Activated CD8-positive, alpha-beta memory T cell treated with anti-CD3 and anti-CD28 coated beads for 4 hours (primary cell): ENCODE measurements at places on chromosomes 16 and 17.

DNA sequence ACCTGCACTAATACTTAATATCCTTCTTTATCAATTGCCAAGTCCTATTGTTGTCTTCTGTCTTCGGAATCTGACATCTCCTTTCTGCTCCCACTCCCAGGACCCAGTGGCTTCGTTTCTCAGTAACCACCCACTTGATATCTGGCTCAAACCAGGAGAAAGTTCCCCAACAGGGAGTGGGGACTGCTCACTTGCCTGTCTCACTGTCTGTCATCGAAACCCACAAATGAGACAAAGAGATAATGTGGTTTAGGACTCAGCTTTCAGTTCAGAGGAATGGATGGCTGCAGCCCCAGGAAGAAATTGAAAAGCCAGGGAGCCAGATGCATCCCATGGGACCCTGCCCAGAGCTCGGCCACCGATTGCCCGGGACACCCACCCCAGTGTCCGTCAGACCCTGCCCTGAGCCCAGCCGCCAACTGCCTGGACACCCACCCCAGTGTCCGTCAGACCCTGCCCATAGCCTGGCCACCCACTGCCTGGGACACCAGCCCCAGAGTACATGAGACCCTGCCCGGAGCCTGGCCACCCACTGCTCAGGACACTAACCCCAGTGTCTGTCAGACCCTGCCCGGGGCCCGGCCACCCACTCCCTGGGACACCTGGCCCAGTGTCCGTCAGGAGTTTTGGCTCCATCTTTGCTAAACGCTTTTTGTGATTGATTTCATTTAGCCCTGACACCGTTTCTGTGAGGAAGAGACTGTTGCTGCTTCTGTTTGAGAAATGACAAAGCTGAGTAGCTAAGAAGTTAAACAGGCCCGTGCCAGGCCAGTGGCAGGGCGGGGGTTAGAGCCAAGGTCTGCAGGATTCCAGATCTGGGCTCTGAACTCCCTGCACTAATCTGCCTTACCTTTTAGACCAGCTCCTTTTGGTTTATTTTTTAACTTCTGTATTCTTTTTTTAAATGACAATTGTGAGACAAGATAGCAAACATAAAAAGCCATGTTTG, 251.4 kb downstream of the PHKB start:
- no peak for DNase-seq

DNA sequence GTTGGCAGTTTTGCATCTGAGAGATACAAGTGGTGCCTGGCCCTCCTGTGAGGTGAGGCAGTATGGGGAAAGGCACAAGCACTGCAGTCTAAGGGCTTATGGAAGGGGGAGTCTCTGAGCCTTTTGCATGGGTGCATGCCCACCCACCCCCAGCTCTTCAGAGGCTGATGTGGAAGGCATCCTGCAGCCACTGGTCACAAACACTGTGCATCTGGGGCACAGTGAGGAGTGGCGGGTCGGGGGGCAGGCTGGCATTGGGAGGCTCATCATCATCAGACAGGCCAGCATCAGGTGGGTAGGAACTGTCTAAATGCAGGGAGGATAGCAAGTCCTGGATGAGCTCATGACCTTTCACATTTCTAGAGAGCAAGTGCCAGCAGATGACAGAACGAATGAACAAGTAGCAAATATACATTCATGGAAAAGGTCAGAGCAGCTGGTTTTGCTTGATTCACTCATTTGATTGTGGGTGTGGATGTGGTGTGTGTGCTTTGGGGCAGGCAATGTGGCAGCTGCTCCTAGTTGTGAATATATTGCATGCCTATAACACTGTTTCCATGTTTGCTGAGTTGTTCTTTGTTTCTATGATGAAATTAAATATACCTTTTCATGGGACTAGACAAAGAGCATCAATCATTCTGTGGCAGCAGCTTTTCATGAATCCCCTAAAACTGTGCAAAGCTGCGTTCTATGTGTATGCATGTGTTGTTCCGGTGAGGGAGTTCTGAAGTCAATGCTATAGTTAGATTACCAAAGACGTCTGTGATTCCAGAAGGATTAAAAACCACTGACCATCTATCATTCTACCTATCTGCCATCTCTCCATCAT, 29.2 kb downstream of the TRIM25 start:
- DNase-seq = no peak

DNA sequence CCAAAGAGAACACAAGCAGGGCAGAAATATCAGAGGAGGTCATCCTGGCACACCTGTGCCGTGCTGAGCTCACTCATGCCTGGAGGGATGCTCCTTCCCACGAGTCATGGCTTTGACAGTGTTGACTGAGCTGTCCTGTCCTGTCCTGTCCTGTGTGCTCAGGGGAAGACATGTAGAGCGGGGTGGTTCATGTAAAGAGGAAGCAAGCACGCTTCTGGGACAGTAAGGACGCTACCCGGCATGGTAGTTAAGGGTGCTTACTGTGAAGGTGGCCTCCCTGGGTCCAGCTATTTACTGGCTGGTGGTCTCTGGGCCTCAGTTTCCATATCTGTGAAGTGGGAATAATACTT, 398 bp downstream of the LGALS9 start:
- no peak for DNase-seq

DNA sequence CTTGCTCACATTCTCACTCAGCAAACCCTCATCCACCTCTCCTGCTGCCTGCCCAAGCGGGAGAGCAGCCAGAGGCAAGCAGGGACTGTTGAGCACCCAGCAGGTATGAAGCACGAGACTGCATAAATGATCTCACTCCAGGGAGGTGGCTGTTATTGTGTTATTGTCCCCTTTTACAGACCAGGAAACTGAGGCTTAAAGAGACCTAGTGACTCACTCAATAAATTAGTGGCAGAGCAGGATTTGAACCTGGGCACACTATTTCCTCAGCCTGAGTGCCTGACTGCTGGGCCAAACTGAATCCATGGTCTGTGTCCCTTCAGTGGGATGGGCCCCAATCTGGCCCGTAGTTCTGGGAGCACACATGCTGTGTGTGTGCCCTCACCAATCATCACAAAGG, 12.3 kb upstream of the MAP2K3 start:
- DNase-seq = no peak

DNA sequence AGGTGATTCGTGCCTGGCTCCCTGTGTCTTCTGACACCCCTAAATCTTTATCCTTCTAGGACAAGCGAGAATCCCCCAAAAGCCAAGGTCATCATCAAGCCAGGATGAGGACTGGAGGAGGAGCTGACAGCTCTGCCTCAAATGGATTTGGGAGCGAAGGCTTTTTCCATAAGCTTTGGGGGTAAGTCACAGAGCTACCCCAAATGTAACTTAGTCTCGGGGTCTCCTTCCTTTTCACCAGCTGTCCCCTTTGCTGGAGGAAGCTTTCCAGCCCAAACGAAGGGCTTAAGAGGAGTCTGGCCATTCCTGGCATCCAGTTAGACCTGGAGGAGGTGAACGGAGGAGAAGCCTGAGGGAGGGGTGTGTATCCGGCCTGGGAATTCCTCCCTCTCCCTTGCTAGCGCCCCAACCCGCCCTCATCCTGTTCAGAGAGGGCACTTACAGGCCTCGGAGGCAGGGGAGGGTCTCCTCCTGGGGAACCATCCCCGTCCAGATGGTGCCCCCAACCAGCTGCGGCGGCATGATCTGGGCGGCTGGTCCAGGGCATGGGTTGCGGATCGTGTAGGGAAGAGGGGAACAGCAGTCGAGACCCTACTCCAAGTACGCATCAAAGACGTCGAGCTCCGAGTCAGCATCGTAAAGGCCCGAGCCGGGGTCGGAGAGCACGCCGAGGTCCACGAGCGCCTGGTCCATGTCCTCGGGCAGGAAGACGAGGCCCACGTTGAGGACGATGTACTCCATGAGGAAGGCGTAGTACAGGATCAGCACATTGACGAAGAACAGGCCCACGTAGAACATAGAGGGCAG, 938 bp downstream of the DEXI start:
- no peak for DNase-seq

- no peak for DNase-seq
These were observed 21.3 kb downstream of the SNX20 start for GRCh38 chr16:50659806-50660205.

DNA sequence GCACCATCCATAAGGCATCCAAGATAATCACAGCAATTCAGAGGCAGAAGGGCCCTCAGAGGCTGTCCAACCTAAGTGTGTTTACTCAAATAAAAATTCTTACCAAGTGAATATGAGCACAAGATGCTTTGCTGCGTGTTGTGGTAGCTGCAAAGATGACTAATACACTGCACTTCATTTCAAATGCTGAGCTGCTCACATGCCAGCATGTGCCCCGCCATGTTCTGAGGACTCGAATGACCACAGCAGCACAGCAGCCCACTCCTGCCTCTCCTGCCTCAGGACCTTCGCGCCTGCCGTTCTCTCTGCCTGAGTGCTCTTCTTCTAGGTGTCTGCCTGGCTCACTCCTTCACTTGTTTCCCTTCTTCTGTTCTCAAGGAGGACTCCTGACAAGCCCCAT, 19.0 kb downstream of the PIK3R5 start:
- DNase-seq = no peak

- no peak for DNase-seq
These were observed 26.5 kb upstream of the ALOX12 start for GRCh38 chr17:6969323-6969726.

GRCh38 chr16:25109643-25110042, 1.9 kb upstream of the LCMT1 start:
- no peak for DNase-seq

DNA sequence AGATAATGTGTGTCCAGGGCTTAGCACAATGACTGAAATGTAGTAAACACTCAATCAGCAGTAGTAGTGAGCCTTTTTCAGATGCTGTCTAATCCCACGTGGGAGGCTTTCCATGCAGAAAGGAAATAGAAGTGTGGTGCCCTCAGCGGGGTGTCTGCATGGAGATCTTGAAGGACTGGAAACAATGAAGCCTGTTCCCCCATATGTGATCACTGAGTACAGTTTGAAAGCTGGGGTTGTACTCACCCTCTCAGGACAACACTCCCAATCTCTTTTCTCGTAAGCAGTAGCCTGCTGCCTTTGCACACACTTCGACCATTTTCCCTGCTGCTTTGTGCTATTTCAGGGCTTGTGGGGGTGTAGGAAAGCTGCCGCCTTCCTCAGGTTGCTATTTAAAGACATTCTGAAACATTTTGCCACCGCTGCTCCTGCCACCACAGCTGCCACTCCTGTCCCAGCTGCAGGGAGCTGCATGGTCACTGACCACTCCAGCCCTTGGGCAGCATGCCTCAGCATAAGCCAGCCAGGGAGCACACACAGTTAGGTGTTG, 40.6 kb upstream of the HAS3 start:
- DNase-seq = no peak

- DNase-seq = no peak
These were observed 1.2 kb downstream of the CYBC1 start for GRCh38 chr17:82449131-82449882.

GRCh38 chr16:69105501-69106361, at the start of gene HAS3:
HAS3 (plus strand) TSS chr16:69105653; CDS start chr16:69109396, 3,743 bp downstream.
- DNase-seq = no peak

DNA sequence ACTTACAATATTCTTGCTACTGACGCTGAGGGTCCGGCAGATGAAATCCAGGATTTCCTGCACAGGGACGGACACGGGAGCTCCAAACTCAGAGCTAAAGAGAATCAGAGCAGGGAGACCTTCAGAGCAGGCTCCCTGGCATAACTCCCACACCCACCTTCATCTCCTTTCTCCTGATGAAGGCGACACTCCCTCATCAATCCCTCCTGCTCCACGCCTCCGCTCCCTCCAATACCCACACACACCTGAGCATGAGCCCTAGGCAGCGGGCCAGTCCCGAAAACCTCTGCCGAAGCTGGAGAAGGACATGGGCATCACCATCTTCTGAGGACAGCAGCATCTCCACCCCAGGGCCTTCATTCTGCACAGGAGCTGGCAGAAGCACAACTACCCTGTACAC, 28.1 kb downstream of the PELP1 start:
- DNase-seq = no peak

- DNase-seq = no peak
These were observed 546 bp upstream of the PSMD7 start for GRCh38 chr16:74296104-74296431.

- no peak for DNase-seq
These were observed 3.1 kb downstream of the ALDH3A2 start for GRCh38 chr17:19651451-19652238.

GRCh38 chr16:31485571-31485970, 2.6 kb downstream of the SLC5A2 start:
- no peak for DNase-seq

DNA sequence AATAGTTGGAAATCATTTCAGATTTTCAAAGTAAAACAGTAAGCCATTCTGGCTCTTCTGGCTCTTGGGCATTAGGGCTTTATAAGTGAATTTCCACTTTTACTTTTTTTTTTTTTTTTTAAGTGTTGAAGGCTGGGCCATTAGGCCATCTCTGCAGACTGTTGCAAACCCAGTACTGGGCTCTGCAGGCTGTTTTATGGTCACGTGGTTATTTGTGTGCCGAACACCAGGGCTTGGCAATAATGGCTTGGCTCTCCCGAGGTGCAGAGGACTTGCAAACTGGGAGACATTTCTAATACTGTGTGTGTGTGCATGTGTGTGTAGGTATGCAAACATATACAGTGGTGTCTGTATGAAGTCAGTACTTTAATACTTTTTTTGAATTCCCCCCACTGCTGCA, 194.9 kb upstream of the CDH5 start:
- no peak for DNase-seq

DNA sequence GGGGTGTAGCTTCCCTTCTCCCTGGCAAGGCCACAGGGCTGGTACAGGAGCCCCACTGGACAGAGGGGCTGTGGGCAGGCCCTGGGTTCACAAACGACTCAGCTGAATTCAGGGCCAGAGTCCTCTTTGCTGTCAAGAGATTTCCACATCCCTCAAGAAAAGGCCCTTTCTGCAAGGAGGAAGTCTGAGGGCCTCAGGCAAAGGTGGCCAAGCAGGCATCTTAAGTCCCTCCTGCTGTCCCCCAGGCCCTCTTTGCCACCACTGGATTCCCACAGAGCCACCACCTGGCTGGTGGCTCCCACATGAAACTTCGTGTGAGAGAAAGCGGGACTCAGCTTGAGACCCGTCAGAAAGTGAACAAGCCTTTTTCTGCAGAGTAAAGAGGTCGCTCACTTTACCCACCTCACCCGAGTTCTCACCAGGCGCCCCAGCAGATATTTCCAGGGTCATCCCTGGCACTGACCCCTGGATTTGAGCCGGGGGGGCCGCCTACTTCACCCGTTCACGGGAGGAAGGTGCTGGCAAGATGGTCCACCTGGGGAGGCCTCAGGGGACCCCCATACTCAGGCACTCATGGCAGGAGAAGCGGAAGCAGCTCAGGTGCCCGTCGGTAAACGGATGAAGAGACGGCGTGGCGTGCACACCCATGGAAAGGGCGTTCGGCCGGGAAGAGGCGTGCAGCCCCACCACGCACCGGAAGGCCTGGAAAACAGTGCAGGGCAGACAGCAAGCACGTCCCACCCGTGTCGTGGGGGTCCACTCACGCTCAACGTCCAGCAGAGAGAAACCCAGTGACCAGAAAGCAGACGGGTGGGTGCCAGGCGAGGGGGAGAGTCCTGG, 3.6 kb downstream of the RNF166 start:
- no peak for DNase-seq

- no peak for DNase-seq
These were observed 782.7 kb downstream of the CDH11 start for GRCh38 chr16:64339052-64339770.

DNA sequence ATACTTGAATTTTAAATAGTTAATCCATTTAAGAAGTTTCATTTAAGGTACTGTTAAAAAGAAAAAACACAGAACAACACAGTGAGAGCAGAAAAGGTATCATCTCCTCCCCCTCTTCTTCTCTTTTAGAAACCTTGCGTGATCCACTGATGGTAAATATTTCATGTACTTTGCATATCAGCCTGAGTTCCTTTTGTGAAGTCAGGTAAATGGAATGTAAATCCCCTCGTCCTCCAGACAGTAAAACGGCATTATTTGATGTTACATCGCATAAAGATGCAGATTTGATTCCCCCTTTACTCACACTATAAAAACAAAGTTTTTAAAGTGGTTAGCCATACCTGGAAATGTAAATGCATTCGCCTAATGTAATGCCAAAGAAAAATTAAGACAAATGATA, 234.4 kb downstream of the WWOX start:
- no peak for DNase-seq
